ENCODE measurements at places on chromosomes 5 and 9.

DNA sequence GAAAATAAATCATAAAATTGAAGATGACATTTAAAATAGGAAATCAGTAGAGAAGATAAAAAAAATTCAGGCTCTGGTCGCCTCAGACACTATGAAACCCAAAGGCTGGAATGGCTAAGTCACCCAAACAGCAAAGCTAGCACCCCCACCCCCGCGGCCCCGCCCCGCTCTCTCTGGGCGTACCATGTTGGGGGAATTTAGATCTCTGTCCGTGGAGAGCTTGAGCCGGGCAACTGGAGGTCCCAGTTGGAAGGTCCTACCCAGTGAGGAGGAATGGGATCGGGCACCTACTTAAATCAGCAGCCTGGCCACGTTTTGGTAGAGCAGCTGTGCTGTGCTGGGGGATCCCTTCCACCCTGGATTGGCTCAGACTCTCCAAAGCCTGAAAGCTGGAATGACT is 150.6 kb upstream of the ANKRD55 start:
- DNase-seq: no peak

DNA sequence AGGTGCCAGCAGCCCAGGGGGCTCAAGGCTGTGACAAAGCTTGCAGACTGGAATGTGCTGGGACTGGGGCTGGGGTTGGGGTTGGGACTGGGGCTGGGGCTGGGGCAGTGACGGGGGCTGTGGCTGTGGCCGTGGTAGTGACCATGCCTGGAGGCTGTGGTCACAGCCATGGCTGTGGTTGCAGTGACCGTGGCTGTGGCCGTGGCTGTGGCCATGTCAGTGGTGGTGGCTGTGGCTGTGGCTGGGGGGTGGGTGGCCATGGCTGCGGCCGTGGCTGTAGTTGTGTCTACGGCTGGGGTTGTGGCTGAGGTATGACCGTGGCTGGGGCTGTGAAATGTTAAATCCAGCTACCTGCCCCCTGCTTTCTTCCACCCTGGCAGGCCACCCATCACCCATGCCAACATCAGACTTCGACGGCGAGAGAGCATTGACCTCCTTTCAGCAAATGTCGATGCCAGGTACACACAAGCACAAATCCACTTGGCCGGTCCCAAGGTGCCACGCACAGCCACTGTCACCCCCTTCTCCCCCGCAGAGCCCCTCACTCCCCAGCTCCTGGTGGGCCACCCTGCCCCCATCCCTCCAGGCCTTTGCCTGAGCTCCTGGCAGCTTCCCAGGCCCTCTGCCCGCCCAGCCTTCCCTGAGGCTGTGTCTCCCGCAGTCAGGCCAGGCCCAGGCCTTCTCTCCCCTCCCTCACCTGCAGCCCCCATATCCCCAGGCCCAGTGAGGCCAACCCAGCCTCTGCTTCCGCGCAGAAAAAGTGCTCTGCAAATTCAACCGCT is 15.3 kb downstream of the LCN9 start:
- no peak for DNase-seq

DNA sequence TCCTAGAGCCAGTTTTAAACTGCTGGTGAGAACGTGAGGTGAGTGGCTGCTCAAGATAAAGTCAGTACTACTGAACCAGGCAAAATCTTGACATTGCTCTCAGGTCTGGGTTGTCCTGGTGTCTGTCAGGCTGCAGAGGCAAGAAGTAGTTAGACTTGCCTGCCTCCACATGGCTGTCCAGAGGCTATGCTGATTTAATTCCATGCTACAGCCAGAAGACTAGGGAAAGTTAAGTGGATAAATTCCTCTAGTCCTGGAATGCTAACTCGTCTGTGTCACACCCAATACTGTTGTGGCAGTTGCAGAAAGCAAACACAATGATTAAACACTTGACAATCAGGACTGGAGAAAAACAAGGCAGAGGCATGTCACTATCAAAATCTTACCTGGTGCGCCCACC is 118.9 kb downstream of the ACER2 start:
- DNase-seq: no peak

DNA sequence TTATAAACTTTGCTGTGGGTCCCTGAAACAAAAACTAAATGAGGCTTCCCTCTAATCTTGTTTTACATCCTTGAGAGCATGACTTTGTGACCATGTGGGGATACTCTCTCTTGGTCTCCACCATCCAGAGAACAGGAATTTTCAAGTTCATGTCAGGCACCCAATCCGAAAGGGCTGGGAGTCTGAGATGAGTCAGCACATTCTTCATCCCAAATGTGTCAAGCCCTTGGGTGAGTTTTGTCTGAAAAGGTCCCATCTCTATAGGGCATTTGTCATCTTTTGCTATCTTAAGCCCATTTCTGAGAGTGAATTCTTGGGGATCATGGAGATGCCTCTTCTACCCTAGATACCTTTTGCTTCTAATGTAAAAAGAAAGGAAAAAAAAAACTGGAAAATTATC is 26.9 kb upstream of the RAPGEF6 start:
- DNase-seq: no peak

DNA sequence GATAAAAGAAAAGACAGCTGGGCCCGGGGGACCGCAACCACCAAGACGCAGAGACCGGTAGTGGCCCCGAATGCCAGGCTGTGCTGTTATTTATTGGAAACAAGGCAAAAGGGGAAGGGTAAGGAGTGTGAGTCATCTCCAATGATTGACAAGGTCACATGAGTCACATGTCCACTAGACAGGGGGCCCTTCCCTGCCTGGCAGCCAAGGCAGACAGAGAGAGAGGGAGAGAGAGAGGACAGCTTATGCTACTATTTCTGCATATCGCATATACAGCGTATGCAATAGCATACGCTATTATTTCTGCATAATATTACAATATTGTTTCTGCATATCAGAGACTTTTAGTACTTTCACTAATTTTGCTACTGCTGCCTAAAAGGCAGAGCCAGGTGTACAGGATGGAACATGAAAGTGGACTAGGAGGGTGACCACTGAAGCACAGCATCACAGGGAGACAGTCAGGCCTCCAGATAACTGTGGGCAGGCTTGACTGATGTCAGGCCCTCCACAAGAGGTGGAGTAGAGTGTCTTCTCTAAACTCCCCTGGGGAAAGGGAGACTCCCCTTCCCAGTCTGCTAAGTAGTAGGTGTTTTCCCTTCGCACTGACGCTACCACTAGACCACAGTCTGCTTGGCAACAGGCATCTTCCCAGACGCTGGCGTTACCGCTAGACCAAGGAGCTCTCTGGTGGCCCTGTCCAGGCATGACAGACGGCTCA is 50.3 kb downstream of the RFX3 start:
- DNase-seq: no peak

GRCh38 chr5:54390539-54391031 is 64.9 kb upstream of the HSPB3 start:
- no peak for DNase-seq

GRCh38 chr5:160188141-160189015 is 40.9 kb upstream of the FABP6 start:
- DNase-seq: no peak
